Ascending aorta (tissue), 2 donors: ENCODE measurements at places on chromosomes 4 and X. TPM values are rescaled to one million over a fixed set of nuclear protein-coding genes. Genes with fewer than 3 reads are reported as not detected.

DNA sequence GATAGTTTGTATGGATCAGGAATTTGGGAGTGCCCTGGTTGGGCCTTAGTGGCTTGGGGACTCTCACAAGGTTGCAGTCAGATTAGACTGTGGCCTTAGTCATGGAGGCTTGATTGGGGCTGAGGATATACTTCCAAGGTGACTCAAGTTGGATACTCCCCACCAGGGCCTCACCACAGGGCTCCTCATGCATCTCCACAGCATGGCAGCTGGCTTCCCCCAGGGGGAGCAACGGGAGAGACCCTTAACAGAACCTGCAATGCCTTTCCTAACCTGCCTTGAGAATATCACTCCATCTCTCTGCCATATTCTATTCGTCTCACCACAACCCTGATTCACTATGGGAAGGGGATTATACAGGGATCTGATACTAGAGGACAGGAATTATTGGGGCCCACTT is 161.9 kb downstream of the RELL1 start:
- no peak for DNase-seq
- no peak overlapping the region for H3K4me3 ChIP-seq
- H3K27me3 ChIP-seq: no peaks in the 10 kb centered on the region
- no peaks in the 10 kb centered on the region for H3K36me3 ChIP-seq
- no peak overlapping the region for H3K27ac ChIP-seq

DNA sequence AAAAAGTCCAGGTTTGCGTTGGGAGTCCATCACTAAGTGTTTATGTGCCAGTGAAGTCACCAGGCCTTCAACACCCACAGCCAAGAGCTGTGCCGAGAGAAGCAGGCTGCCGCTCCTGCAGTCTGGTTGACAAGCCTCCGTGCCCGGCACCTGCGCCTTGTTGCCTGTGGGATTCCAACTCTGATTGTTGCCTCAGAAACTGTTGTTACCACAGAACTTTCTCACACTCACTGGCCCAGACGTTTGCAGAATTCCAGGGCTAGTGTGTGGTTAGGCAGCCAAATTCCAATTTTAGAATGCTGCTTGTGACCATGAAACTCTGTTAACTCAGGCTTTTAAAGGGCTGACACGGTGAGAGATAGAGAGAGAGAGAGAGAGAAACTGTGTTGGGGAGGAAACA is 119.5 kb upstream of the LIMCH1 start:
- no peaks in the 10 kb centered on the region for H3K27me3 ChIP-seq
- H3K4me1 ChIP-seq: peaks cover 22% of the 10 kb centered on the region
- peak; percentile 29 for DNase-seq
- no peaks in the 10 kb centered on the region for H3K36me3 ChIP-seq
- H3K4me3 ChIP-seq: peak overlapping the region; percentile 43
- H3K27ac ChIP-seq: peak overlapping the region; percentile 74

- no peaks in the 10 kb centered on the region for H3K36me3 ChIP-seq
- peak; percentile 60 for DNase-seq
- H3K4me1 ChIP-seq: no peaks in the 10 kb centered on the region
- H3K27ac ChIP-seq: peak within 1 kb of the TSS; percentile 87
Measured at GRCh38 chrX:115560978-115561604, at the start of gene PLS3. Gene PLS3, plus strand, starts transcription at chrX:115561174. Its CDS starts 49,077 bp downstream, at chrX:115610251.

GRCh38 chr4:15109600-15109999 is 107.3 kb downstream of the CPEB2 start:
- no peaks in the 10 kb centered on the region for H3K4me1 ChIP-seq
- no peak overlapping the region for H3K4me3 ChIP-seq
- no peaks in the 10 kb centered on the region for H3K36me3 ChIP-seq

- no peak overlapping the region for H3K27ac ChIP-seq
- H3K27me3 ChIP-seq: no peaks in the 10 kb centered on the region
- DNase-seq: no peak
- H3K36me3 ChIP-seq: no peaks in the 10 kb centered on the region
- no peak overlapping the region for H3K4me3 ChIP-seq
Measured at GRCh38 chr4:1628892-1629698, 55.0 kb downstream of the FAM53A start.

GRCh38 chr4:43132010-43132582 is 239.6 kb downstream of the GRXCR1 start:
- H3K4me1 ChIP-seq: no peaks in the 10 kb centered on the region
- H3K4me3 ChIP-seq: no peak overlapping the region
- no peaks in the 10 kb centered on the region for H3K36me3 ChIP-seq
- DNase-seq: peak; percentile 65

GRCh38 chr4:11424000-11424399 is 4.7 kb downstream of the HS3ST1 start:
- no peak overlapping the region for H3K4me3 ChIP-seq
- no peaks in the 10 kb centered on the region for H3K4me1 ChIP-seq

GRCh38 chrX:32185160-32185559 is 1026.2 kb downstream of the DMD start:
- H3K4me1 ChIP-seq: no peaks in the 10 kb centered on the region
- no peak for DNase-seq
- no peak overlapping the region for H3K27ac ChIP-seq
- no peaks in the 10 kb centered on the region for H3K27me3 ChIP-seq
- H3K4me3 ChIP-seq: no peak overlapping the region
- H3K36me3 ChIP-seq: no peaks in the 10 kb centered on the region

STATH gene
- total RNA-seq: not detected

SLC16A2 gene
- 10.7 TPM for total RNA-seq

GPR173 gene
- 2.1 TPM for total RNA-seq

NAA11 gene
- total RNA-seq: not detected

H2BW2 gene
- total RNA-seq: not detected

HMX1 gene
- total RNA-seq: not detected

VEGFD gene
- 0.85 TPM for total RNA-seq

ATP1B4 gene
- not detected for total RNA-seq
